ENCODE measurements at places on chromosomes 1 and 21. TPM values are rescaled to one million over a fixed set of nuclear protein-coding genes. Genes with fewer than 3 reads are reported as not detected.

GSTM5 gene
- 0.12 TPM for total RNA-seq

TEDDM1 gene
- total RNA-seq = not detected

- DNase-seq = no peak
These were observed 510.1 kb upstream of the CXADR start for GRCh38 chr21:17002594-17003257.

GRCh38 chr1:156839426-156840109, 19.3 kb downstream of the INSRR start:
- no peak for DNase-seq

GRCh38 chr1:101122452-101123166, 97.0 kb upstream of the DPH5 start:
- no peak for DNase-seq

DNA sequence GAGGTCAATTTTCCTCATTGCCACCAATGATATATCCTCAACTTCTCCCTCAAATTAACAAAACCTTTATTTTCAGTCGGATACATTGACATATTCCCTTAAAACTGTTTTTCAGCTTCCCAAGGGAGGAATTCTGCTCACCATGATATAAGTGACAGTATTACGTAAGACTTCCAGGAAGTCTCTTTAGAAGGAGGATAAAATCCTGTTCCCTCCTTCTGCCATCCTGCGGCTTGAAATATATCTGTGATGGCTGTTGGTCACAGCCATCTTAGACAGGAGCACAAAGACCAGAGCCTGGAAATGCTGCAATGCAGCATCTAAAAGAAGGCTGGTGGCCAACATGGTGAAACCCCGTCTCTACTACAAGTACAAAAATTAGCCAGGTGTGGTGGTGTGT, 270.4 kb downstream of the GPATCH2 start:
- DNase-seq = no peak

DNA sequence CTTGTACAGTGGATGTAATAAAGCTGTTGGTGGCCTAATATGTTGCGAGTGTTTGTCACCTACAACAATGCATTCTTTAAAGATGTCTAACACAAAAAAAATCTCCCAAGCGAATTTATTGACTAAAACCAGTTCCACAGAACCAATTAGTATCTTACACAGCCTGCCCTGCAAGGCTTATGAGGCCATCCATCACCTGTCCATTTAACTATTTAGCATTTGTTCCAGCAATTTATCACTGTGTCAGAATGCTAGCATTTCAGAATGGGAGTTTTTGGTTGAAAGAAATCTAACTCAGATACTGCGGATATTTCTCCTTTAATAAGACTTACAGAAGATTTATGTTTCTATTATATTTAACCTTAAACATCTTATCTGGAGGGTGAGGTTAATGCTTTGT, 831.1 kb upstream of the PRMT6 start:
- no peak for DNase-seq

- DNase-seq = no peak
These were observed 57.6 kb downstream of the DNM3 start for GRCh38 chr1:171898941-171899340.

DNA sequence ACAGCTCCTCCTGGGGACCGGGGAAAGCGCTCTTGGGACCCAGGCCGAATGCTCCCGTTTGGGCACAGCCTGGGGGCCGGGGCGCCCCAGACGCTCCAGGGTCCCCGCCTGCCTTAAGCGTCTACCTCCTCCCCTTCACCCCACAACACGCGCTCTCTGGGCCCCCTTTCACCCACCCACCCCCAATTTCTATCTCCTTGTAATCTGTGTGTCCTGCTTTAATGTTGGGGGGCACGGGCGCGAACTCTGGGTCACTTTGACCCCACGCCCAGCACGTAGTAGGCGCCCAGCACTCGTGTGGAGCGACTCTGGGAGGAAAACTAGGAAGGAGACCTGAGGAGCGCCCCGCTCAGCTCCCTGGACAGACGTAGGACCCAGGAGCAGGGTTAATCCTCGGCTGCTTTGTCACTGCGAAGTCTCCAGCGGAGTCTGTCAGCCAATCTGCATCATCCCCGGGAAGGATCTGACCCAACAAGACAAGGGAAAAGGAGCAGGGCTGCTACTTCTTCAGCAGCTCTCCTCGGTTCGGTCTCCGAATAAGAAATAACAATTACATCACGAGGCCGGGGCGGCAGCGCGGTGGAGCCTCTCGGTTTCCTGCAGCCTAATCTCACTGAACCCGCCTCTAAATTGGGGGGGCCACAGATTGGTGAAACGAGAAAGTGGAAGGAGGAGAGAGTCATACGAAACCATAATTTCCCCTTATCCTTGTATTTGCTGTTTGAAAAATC, 757 bp upstream of the NRIP1 start:
- no peak for DNase-seq

All from NCI-H460 (cell line).